Activated CD4-positive, alpha-beta T cell treated with anti-CD3 and anti-CD28 coated beads, Interleukin-2, amount 10 ng/mL, durations not matched to agents 7 days and 5 days (primary cell): ENCODE measurements at places on chromosomes 4 and X.

DNA sequence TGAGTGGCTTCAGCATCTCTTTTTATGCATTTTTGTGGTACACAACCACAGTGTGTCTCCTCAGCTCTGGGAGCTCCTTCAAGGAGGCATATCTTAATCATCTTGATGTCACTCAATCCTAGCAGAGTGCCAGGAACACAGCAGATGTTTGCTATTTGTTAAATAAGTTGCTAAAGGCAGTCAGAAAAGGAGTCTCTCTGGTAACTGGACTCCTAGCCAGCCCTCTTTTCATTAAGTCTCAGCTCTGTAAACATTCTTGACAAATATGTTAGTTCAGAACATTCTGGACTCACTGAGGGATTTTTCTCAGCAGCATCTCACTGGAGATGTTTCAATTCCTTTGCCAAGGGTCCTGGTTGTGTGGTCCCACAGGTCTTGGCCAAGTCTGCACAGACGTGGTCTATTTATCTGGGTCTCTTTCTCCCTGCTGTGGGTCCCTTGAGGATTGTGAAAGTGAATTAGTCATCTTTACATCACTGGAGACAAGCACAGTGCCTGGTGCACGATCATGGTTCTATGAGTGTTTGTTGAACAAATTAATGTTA is 20.3 kb upstream of the FAM9C start:
- no peak for DNase-seq

DNA sequence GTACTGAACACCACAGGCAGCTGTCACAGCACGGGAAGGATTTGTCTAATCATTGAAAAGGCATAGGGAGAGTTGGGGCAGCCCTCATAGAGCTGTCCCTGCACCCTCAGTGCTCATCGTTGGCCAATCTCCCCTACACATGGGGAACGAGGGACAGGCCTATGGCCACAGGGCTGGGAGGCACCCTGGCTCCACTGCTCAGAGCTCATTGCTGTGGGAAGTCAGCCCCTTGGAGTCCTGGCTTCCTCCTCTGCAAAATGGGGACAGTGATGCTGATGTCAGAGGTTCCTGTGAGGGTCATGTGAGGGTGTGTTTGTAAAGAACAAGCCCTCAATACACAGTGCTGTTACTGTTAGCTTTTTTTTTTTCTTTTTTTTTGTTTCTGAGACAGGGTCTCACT is 19.3 kb upstream of the HTRA3 start:
- no peak for DNase-seq

DNA sequence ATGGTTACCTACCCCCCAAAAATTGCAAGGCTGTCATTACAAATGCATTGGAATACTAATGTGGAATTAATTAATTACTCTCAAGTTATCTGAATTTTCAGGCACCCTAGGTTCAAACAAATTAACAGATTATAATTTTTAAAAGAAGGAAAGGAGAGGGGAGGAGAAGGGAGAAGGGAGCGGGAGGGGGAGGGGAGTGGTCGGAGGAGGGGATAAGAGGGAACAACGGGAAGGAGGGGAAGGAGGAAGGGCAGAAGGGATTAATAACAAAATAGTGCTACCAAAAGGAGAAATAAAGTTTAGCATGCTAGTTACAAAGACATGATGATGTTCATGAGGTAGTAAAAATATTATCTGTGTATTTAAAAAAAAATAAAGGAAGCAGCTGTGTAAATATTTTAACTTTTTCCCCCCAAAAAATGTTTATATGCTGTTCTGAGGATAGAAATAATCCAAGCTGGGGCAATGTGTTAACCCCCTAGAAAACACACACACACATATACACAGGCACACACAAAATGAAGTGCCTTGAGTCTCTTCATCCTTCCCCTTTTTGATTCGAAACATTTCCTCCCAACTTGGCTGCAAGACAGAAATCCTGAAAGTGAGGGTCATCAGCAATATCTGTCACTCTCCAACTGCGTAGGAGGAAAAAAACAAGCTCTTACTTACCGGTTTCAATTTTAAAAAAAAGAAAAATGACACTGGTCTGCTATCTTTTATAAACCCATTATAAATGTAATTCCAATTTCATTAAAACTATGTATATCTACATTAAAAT is 58.8 kb downstream of the PPP3CA start:
- no peak for DNase-seq

DNA sequence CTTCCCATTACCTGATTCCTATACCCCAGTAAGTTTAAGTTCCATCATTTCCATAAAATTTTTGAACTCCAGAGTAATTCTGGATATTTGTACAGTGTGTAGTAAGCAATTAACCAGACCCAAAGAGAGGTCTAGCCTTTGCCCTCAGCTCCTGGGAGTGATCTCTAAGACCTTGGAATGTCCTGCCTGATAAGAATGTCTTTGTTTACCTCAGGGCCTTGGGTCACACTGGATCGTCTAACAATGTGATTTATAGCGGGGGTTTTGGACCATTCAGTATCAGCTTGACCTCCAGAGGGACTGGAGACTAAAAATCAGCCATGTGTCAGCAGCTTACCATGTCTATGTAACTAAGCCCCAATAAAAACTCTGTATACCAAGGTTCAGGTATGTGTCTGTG is 330.9 kb upstream of the PPP1R2C start:
- no peak for DNase-seq

DNA sequence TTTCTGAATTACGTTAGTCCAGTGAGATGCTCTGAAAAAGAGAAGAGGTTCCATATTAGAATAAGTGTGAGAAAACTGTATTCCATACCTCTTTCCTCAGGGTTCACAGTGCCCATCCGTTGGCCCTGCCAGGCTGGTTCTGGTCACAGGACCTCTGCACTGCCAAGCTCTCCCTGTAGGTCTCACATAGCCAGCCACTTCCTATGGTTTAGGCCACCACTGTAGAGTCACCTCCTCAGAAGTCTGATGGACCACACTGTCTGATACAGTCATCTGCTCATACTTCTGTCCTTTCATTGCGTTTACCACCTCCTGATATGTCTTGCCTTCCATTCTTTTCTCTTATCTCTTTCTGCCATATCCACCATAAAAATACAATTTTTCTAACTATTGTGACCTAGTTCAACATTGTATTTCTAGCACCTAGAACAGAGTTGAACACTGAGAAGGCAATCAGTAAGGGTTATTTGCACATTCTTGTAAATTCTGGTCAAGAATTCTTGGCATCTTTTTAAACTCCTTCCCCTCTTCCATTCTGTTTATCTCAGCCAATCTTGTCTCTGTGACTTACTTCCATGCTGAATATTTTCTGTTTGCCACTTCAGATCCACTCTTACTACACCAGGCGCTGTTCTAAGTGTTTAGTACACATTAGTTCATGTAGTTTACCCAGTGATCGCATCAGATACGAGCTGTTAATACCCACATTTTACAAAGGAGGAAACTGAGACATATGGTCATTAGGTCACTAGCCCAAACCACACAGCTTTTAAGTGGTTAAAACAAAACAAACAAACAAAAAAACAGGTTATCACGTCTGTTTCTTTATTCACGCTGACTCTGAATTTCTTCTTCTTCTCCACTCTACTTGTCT is 125.6 kb downstream of the CBR4 start:
- no peak for DNase-seq

DNA sequence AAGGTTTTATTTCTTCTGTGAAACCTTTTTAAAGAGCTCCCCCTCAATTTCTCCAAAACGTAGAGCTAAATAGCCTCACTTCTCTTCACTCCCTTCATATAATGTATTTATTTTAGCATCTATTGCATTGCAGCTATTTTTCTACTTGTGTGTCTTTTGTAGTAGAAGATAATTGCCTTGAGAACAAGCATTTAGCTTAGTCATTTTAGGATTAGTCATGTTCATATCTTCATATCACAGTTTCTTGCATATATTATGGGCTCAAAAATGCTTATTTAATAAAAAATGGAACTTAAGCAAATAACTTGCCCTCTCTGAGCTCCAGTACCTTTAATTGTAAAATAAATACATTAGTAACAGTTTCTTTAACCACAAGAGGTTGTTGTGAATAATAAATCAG is 72.1 kb upstream of the SPANXC start:
- no peak for DNase-seq

DNA sequence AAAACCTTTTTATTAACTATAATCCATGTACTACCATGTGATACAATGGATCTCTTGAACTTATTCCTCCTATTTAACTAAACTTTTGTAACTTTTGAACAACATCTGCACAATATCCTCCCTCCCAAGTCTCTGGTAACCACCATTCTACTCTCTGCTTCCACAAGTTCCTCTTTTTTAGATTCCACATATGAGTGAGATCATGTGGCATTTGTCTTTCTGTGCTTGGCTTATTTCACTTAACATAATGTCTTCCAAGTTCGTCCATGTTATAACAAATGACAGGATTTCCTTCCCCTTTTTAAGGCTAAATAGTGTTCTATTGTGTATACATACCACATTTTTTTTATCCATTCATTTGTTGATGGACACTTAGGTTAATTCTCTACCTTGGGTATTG is 28.1 kb downstream of the DCAF8L1 start:
- DNase-seq: no peak
